ENCODE measurements at places on chromosomes 3 and 15.

GRCh38 chr3:129794311-129795185 is 99.0 kb downstream of the TMCC1 start:
- DNase-seq, result no peak

DNA sequence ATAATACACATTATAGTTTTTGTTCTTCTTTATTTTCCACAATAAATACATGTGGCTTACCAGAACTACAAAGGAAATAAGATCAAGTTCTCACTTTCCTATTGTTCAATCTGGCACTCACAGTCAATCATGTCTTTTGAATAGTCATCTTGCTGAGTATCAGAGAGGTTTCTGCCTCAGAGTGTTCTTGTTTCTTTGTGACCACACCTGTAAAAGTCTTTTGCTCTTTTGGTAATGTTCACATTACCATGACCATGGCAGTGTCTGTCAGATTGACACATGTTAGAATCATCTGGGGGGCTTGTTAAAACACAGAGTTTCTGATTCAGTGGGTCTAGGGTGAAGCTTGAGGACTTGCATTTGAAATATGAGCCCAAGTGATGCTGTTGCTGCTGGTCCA is 135.0 kb downstream of the SATB1 start:
- no peak for DNase-seq

- no peak for DNase-seq
Measured at GRCh38 chr3:55880357-55880756, 393.3 kb upstream of the WNT5A start.

- no peak for DNase-seq
Measured at GRCh38 chr3:63064209-63064755, 189.1 kb upstream of the CADPS start.

- DNase-seq, result no peak
Measured at GRCh38 chr3:66484106-66484844, 16.5 kb downstream of the LRIG1 start.

GRCh38 chr3:49906073-49906743 is 2.5 kb upstream of the MST1R start:
- DNase-seq, result peak; percentile 74

DNA sequence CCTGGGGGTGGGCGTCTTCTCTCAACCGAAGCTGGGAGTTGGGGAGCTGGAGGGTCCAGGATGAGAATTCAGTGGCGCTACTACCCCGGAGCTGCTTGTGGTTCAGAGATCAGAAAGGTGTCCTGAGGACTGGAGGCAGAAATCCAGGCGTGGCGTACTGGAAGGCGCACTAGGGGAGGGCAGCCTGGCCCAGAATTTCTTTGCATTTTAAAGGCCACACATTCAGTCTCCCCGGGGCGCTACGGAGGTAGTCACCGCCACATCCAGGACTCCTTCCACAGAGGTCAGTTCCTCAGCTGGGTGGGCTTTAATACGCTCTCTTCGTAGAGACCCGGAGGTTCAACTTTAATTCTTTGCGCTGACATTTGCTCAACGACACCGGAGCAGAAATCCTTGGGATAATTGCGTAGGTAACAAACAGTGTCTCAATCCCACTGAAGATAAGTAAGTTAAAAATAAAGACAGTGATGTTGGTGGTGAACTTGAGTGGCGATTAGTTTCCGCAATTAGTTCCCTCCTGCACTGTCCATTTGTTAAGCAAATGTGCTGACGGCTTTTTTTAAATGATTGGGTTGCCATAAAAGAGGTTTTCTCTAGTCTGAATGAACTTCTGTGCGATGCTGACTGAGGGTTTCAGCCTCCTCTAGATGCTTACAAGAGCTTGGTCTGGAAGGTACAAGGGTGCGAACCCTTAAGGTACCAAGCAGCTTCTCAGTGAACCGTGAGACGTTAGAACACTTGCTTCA is 535 bp downstream of the MCTP2 start:
- no peak for DNase-seq

DNA sequence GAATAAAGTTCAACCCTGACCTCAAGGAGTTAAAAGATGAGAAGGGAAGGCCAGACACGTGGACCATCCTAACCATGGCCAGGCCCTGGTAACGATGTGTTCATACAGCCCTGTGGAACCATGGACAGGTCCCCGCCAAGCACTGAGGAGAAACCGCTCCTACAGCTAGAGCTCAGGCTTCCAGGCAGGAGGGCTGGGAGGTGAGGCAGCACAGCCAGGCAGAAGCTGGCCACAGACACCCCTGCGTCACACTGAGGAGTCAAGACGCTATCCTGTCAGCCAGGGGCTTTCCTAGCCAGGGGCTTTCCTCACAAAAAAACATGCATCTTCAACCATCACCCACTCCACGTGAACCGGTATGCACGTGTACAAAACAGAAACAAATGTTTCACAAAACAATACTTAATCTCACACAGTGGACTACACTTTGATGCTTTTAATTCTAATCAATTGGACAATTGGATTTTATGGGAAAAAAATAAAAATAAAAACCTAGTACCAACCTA is 73.2 kb downstream of the TBC1D2B start:
- DNase-seq, result no peak

DNA sequence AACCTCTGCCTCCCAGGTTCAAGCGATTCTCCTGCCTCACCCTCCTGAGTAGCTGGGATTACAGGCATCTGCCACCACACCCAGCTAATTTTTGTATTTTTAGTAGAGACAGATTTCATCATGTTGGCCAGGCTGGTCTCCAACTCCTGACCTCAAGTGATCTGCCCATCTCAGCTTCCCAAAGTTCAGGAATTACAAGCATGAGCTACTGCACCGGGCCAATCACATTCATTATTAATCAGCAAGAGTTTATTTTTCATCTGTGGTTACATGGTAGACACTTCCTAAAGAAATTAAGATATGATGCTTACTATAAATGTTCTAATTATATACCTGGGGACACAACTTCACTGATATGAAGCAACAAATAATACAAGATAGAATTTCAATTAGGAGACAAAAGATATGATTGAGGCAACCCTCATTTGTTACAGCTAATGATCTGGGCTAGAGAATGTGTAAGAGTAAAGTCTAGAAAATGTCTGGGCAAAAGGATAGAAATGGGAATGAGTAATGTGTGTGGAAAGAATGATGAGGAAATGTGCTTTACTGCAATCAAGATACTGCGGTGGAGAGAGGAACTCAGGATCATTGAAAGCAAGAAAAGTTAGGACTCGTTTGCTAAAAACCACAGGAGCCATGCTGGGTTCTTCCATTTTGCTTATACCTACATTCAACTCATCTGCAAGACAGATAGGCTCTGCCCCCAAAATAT is 366.8 kb downstream of the ZIC1 start:
- DNase-seq, result no peak

DNA sequence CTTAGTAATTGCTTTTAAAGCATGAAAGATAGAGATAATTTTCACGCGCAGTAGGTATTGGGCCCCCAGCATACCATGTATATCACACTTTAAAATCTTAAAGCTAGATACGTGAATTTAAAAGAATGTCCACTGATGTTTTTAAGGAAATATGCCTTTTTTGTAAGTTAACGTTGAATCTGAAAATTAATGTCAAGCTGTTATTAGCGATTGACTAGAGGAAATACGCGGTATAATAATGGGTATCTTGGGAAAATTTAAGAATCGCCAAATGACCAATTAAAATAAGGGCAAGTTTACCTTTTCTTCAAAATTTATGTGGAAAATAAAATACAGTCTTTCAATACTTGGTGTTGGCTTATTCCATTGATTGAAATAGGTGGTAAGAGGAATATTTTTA is 13.3 kb upstream of the CHD2 start:
- DNase-seq, result no peak

Measured in inflammatory macrophage (primary cell).